ENCODE measurements at places on chromosomes 1 and 21.

GRCh38 chr1:92476071-92476631 is 10.6 kb downstream of the GFI1 start:
- peak; percentile 94 for DNase-seq

- DNase-seq: no peak
Observed at GRCh38 chr1:182910143-182910542, 42.8 kb downstream of the SHCBP1L start.

- DNase-seq: no peak
Observed at GRCh38 chr1:218613105-218613504, 268.0 kb downstream of the TGFB2 start.

GRCh38 chr1:43689289-43689688 is 18.0 kb upstream of the ST3GAL3 start:
- DNase-seq: no peak

DNA sequence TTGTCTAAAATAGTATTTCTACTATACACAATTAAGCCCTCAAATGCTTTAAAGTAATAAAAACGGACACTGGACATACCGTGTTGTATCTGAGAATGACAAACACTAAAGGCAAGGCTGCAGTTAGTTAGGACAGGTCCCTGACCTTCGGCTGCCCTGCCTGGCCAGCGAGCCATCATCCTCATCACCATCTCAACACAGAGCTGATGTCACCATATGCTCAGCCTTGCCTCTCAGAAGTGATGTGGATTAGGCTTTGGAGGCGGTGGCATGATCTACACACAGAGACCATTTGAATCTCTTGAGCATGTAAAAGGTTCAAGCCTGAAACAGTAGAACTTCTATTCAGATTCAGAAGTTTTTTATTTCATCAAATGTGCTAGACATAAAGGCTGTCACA is 244.7 kb downstream of the SDCCAG8 start:
- no peak for DNase-seq

- DNase-seq: no peak
Observed at GRCh38 chr1:113456967-113457366, 66.7 kb downstream of the MAGI3 start.

GRCh38 chr1:213385806-213386324 is 334.8 kb downstream of the RPS6KC1 start:
- no peak for DNase-seq

DNA sequence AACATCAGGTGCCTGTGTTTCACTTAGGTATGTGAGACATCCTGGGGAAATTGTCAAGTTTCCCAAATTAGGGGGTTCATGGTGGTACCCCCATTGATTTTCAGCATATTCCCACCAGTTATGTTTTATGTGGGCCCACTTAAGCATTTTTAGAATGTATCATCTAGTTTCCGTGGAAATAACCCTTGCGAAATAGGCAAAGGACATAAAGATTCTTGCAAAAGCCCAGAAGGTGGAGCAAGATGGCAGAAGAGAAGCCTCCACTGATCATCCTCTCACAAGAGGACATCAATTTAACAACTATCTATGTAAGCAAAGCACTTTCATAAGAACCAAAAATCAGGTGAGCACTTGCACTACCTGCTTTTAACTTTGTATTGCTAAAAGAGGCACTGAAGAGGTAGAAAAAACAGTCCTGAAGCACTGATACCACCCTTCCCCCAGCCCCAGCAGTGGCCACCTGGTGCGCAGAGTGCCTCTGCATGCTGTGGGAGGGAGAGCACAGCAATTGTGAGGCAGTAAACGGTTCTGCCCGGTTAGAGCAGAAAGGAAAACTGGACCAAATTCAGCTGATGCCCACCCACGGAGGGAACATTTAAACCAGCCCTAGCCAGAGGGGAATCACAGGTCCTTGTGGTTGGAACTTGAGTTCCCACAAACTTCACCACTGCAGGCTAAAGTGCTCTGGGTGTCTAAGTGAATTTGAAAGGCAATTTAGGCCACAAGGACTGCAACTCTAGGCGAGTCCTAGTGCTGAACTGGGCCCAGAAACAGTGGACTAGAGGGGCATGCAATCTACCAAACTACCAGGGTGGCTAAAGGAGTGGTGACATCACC is 23.2 kb downstream of the MCOLN2 start:
- no peak for DNase-seq

GRCh38 chr1:69643266-69643665 is 75.5 kb downstream of the LRRC7 start:
- DNase-seq: no peak

DNA sequence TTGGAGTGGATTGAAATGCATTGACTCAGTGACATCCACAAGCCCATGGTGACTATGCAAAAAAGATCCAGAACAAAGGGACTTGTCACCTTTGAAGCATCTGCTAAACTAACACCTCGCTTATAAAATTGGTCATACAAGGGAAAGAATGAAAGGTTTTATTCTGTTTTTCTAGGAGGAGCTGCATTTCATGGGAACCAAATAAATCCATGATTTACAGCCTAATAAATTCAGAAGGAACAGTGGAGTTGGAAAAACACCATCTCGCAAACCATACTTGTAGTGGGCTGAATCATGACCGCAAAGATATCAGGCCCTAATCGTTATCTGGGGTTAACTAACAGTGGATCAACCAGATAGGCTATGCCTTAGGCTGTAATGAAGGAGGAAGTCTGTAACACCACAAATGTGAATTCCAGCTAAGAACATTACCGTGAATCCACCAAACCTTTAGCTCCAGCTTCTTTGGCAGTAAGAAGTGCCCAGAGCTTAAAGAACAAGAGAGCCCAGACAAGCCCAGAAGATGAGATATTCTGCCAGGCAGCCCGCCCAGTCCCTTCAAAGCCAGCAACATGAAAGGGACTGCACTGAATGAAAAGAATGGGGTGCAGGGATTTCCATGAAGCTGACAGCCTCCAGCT is 27.4 kb downstream of the RSPH1 start:
- peak; percentile 56 for DNase-seq

GRCh38 chr21:34836103-34836932 is 167.5 kb downstream of the CLIC6 start:
- DNase-seq: peak; percentile 54

- DNase-seq: peak; percentile 31
Observed at GRCh38 chr1:94727846-94728715, 92.1 kb upstream of the SLC44A3 start.

DNA sequence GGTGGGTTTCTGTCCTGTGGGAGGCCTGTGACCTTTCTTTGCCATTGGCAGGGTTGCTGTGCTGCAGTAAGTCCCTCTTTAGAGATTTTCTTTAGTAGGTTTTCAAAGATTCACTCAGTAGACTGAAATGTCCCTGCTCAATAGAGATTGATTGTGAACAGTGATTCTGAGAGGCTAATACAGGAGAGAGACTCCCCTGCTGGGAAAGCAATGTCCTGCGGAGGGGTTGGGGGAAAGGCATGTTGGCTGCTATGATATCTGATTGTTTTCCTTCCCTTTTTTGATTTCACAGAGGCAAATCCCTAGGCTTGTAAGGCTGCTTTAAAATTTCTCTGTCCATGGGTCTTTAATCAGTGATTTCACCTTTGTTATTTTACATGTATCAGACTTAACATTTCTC is 589.9 kb downstream of the ADGRL2 start:
- no peak for DNase-seq
